ENCODE measurements at places on chromosomes 13 and 19. TPM values are rescaled to one million over a fixed set of nuclear protein-coding genes. Genes with fewer than 3 reads are reported as not detected.

DNA sequence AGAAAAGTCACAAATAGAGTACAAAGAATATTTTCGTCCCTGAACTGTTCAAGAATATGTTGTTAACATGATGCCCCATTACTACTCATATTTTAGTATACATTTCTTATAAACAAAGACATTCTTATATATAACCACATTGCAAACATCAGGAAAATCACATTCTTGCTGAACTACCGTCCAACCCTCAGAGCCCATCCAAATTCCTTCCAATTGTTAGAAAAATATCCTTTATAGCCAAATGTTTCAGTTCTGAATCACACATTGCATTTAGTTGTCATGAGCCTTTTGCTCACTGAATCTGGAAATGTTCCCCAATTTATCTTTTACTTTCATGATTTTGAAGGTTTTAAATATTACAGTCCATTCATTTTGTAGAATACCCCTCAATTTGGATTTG, 467.8 kb upstream of the ARGLU1 start:
- no peaks in the 10 kb centered on the region for H3K27me3 ChIP-seq
- H3K4me1 ChIP-seq, result no peaks in the 10 kb centered on the region
- H3K4me3 ChIP-seq, result no peak overlapping the region

- peaks cover 2% of the 10 kb centered on the region for H3K36me3 ChIP-seq
- H3K27me3 ChIP-seq, result peaks cover 11% of the 10 kb centered on the region
- peak overlapping the region; percentile 83 for H3K27ac ChIP-seq
- H3K4me1 ChIP-seq, result peaks cover 64% of the 10 kb centered on the region
- no peak overlapping the region for H3K4me3 ChIP-seq
These were observed 17.4 kb upstream of the SIGLEC6 start for GRCh38 chr19:51548891-51549305.

- H3K27me3 ChIP-seq, result peaks cover 24% of the 10 kb centered on the region
- no peak for DNase-seq
- no peaks in the 10 kb centered on the region for H3K36me3 ChIP-seq
- no peak overlapping the region for H3K27ac ChIP-seq
- H3K4me3 ChIP-seq, result no peak overlapping the region
These were observed 61.1 kb upstream of the FAM216B start for GRCh38 chr13:42720113-42720857.

GRCh38 chr13:46629811-46630413, 76.9 kb downstream of the LRCH1 start:
- H3K4me1 ChIP-seq, result peaks cover 43% of the 10 kb centered on the region
- peaks cover 8% of the 10 kb centered on the region for H3K36me3 ChIP-seq
- no peak for DNase-seq
- H3K27ac ChIP-seq, result peak overlapping the region; percentile 19
- no peaks in the 10 kb centered on the region for H3K27me3 ChIP-seq

DNA sequence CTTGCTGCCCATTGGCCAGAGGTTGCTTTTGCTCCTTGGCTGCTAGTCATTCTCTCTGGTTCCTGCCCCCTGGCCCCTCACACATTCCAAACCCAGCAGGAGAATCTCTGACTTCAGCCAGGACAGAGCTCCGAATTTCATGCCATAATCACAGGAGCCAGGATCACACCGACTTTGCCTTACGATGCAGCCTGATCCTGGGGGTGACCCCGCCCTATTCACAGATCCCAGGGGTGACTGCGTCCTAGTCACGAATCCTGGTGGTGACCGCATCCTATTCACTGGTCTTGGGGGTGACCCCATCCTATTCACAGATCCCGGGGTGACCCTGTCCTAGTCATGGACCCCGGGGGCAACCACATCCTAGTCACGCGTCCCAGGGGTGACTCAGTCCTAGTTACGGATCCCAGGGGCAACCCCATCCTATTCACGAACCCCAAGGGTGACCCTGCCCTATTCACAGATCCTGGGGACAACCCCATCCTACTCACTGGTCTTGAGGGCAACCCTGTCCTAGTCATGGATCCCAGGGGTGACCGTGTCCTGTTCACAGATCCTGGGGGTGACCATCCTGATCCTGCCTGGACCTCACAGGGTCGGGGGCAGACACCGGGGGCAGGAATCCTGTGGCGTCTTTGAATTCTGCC, 7.4 kb upstream of the TEX29 start:
- no peaks in the 10 kb centered on the region for H3K27me3 ChIP-seq
- no peak overlapping the region for H3K27ac ChIP-seq
- DNase-seq, result no peak
- no peaks in the 10 kb centered on the region for H3K4me1 ChIP-seq
- no peak overlapping the region for H3K4me3 ChIP-seq

The NLRP5 gene
- not detected for total RNA-seq

DNA sequence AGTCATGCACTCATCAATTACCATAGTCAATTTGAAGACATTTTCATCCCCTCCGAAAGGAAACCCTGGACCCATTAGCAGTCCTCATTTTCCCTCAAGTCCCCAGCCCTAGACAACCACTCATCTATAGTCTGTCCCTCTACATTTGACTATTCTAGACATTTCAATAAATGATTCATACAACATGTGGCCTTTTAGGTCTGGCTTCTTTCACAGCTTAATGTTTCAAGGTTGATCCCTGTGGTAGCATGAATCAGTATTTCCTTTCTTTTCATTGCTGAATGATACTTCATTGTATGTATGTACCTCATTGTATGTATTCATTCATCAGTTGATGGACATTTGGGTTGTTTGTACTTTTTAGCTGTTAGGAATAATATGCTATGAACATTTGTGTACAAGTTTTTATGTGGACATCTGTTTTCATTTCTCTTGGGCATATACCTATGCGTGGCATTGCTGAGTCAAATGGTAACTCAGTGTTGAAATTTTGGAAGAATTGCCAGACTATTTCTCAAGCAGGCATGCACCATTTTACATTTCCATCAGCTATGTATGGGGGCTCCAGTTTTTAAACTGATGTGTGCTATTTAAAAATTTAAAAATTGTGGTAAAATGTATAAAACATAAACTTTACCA, 18.4 kb downstream of the SPATA13 start:
- no peak overlapping the region for H3K27ac ChIP-seq
- H3K27me3 ChIP-seq, result no peaks in the 10 kb centered on the region
- H3K4me3 ChIP-seq, result no peak overlapping the region
- peaks cover 23% of the 10 kb centered on the region for H3K36me3 ChIP-seq
- no peak for DNase-seq
- peaks cover 31% of the 10 kb centered on the region for H3K4me1 ChIP-seq

The KIR3DL2 gene
- 2.8 TPM for total RNA-seq

- no peak overlapping the region for H3K4me3 ChIP-seq
- DNase-seq, result no peak
- H3K36me3 ChIP-seq, result no peaks in the 10 kb centered on the region
- H3K27me3 ChIP-seq, result peaks cover 28% of the 10 kb centered on the region
These were observed 5.9 kb upstream of the ATP4A start for GRCh38 chr19:35569281-35569781.

DNA sequence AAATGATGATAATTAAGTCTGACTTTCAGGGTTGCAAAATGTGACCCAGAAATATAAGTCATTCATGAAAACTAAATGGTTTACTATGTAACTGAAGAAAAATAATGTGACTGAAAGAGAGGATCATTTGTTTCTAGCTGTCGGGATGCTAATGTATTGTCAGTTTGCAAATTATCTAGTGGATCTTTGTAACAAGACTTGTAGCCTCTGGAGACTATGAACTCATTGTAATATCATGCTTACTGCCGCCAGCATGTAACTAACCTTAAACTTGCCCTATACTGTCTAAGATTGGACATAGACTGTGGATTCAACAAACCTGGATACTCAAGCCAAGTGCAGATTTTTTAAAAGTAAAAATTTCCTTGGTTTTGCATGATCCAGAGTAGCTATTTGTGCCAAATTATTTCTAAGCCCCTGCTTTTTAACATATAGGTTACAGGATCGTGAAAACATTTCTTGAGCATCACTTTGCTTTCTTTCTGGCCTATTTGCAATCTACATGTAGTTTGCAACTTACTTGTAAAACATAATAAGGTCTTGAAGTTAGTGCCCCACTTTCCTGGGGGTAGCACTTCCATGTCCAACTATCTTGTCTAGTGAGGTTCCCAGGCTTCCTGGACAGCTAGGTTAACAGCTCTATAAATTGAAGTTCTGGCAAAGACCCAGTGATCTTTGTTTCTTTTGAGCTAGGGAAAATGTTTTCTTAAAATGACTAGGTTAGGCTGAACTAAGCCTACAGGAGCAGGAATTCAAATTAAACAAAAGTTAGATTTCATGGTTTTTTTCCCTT, 3.3 kb upstream of the POSTN start:
- H3K27me3 ChIP-seq, result no peaks in the 10 kb centered on the region
- H3K4me3 ChIP-seq, result no peak overlapping the region
- no peaks in the 10 kb centered on the region for H3K4me1 ChIP-seq
- H3K27ac ChIP-seq, result no peak overlapping the region
- H3K36me3 ChIP-seq, result no peaks in the 10 kb centered on the region

DNA sequence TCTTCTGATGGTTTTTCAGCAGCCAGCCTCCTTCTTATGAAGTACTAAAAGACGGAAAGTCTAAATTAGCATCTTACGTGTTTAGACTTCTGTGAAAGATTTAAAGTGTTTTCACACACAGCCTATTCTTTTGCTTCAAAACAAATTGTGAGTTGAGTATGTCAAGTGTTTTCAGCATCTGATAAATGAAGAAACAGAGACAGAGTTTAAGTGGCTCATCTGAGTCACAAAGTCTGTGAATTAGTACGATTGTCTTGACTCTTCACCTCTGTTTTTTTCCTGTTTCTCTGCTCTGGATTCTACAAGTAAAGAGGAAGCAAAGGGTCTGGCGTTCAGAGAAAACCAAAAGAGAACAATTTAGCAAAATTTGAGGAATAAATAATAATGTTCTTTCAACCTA, 116.4 kb downstream of the FRY start:
- H3K36me3 ChIP-seq, result no peaks in the 10 kb centered on the region
- DNase-seq, result no peak
- no peaks in the 10 kb centered on the region for H3K27me3 ChIP-seq
- no peak overlapping the region for H3K27ac ChIP-seq
- no peaks in the 10 kb centered on the region for H3K4me1 ChIP-seq

The CHST8 gene
- not detected for total RNA-seq

- no peak for DNase-seq
- no peak overlapping the region for H3K4me3 ChIP-seq
- H3K4me1 ChIP-seq, result no peaks in the 10 kb centered on the region
These were observed 34.6 kb downstream of the CRTC1 start for GRCh38 chr19:18718015-18718526.

DNA sequence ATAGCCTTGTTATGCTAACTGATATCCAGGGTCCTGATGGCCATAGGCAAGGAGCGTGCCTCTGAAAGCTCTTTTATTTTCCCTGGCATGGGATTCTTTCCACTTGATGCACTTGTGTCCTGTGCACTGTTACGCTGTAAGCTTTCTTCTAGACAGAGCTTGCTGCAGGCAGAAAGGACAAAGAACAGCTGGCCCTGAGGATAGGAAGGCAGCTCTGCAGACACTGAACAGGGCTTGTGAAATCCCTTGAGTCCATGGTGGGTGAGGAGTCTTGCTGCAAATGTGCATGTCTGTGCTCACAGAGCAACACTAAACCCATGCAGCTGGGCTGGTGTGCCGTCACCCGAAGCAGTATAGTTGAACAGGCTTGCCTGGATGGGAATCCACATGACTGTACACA, 126.6 kb downstream of the AKAP11 start:
- H3K27ac ChIP-seq, result no peak overlapping the region
- peaks cover 7% of the 10 kb centered on the region for H3K36me3 ChIP-seq
- H3K4me3 ChIP-seq, result no peak overlapping the region
- no peak for DNase-seq
- H3K4me1 ChIP-seq, result peaks cover 60% of the 10 kb centered on the region

DNA sequence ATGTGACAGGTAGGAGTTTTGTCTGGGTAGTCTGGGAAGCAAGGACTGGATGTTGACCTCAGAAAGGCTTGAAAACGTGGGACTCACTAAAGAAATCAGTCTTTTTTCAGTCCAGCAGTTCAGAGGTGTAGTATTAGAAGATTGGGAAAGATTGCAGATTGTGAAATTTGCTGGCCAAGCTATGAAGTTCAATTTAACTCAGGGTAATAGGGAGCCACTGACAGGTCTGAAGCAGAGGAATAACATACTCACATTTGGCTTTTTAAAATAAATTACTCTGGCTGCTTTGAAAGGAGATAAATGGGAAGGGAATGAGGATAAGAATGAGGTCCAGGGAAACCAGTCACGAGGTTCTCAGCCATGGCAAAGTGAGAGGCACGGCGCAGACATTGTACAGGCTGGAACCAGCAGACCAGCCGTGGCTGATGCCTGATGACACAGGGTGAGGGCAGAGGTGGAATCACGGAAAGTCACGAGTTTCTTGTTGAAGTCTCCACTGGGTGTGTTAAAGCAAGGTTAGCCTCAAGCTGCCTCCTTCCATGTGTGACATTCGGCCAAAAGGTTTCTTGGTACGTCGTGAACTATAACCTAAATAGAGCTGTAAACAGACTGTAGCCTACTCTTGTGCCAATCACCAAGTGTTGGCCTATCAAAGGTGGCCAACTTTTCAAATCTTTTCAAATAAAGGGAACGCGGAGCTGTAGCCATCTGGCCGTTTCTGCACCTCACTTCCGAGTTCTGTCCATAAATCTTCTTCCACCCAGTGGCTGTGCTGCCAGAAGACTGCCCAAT, 377.6 kb downstream of the IRS2 start:
- H3K27me3 ChIP-seq, result peaks cover 1% of the 10 kb centered on the region
- H3K36me3 ChIP-seq, result no peaks in the 10 kb centered on the region
- H3K4me3 ChIP-seq, result no peak overlapping the region

The PRTN3 gene
- not detected for total RNA-seq

GRCh38 chr19:58033741-58034476, at the start of gene ZSCAN1:
Gene ZSCAN1 (plus strand): TSS chr19:58034025. CDS start chr19:58037837, 3,812 bp downstream.
- peaks cover 4% of the 10 kb centered on the region for H3K4me1 ChIP-seq
- DNase-seq, result peak; percentile 17
- peaks cover 10% of the 10 kb centered on the region for H3K36me3 ChIP-seq
- peaks cover 6% of the 10 kb centered on the region for H3K27me3 ChIP-seq
- peak within 1 kb of the TSS; percentile 48 for H3K4me3 ChIP-seq

The KIR2DL1 gene
- total RNA-seq, result not detected

DNA sequence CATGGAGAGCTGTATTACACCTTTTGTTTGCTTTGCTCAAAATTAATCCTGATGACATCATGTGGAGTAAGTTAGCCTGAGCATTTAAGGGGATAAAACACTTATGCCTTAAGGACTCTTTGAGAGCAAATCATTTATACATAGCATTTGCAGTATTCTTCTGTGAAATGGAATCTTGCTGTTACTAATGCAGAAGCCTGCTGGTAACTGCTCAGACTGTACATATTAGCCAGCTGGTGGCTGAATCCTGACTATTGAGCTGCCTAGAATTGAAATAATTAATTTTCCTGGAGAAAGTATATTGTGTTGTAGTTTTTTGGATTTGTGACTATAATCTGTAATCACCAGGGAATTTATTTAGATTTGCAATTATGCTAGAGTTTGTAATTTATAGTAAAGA, 363.2 kb downstream of the GPC6 start:
- H3K4me1 ChIP-seq, result no peaks in the 10 kb centered on the region
- no peak overlapping the region for H3K27ac ChIP-seq
- no peaks in the 10 kb centered on the region for H3K36me3 ChIP-seq
- no peaks in the 10 kb centered on the region for H3K27me3 ChIP-seq
- H3K4me3 ChIP-seq, result no peak overlapping the region

The ZNF606 gene
- 11.1 TPM for total RNA-seq

GRCh38 chr19:16144216-16144581, 714 bp downstream of the HSH2D start:
- no peak for DNase-seq
- peaks cover 26% of the 10 kb centered on the region for H3K36me3 ChIP-seq
- no peaks in the 10 kb centered on the region for H3K27me3 ChIP-seq
- H3K27ac ChIP-seq, result peak overlapping the region; percentile 98

- H3K4me1 ChIP-seq, result no peaks in the 10 kb centered on the region
- H3K4me3 ChIP-seq, result no peak overlapping the region
- H3K36me3 ChIP-seq, result peaks cover 4% of the 10 kb centered on the region
- H3K27ac ChIP-seq, result no peak overlapping the region
- H3K27me3 ChIP-seq, result no peaks in the 10 kb centered on the region
- DNase-seq, result no peak
These were observed 27.4 kb upstream of the VN1R4 start for GRCh38 chr19:53294786-53295441.

The PDS5B gene
- total RNA-seq, result 92.3 TPM
